ENCODE measurements at places on chromosomes 5 and 9.

GRCh38 chr5:59790776-59791475, 102.6 kb downstream of the PDE4D start:
- DNase-seq, result no peak

- no peak for DNase-seq
These were observed 541.4 kb upstream of the ZNF462 start for GRCh38 chr9:106321394-106322180.

DNA sequence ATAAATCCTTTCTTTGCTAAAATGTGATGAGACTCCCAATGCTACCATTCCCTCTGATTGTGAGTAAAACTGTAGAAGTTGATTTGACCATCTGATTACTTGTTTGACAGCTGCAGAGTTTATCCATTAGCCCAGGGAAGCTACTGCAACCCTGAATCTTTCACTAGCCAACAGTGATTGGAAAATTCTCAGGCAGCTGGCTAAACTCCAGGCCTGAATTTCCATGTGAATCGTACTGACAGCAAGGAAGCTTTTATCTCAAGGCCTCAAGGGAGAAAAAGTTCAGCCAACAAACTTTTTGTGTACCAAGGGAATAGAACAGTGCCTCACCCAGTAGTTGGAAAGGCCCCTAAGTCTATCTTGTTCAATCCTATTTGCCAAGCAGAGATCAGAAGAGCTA, 246.7 kb upstream of the TRPM3 start:
- DNase-seq, result no peak

GRCh38 chr5:44574678-44575077, 185.5 kb upstream of the FGF10 start:
- DNase-seq, result no peak

DNA sequence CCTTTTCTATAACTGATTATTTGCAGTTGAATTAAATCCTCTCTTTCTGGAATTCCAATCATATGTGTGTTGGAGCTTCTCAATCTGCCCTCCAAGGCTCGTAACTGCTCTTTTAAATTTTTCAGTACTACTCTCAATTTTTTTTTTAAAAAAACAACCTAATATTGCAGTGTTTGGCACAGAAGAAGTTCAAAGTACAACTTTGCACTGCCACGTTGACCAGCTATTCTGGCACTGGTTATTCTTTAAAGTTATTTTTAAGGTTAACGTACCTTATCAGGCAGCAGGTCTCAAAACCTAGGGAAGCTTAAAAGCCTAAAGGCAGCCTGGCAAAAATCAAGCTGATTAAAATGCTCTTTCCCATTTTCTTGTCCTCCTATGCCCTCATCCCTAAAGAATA, 120.5 kb downstream of the GHR start:
- DNase-seq, result no peak

GRCh38 chr5:39580702-39581453, 156.1 kb upstream of the DAB2 start:
- no peak for DNase-seq

DNA sequence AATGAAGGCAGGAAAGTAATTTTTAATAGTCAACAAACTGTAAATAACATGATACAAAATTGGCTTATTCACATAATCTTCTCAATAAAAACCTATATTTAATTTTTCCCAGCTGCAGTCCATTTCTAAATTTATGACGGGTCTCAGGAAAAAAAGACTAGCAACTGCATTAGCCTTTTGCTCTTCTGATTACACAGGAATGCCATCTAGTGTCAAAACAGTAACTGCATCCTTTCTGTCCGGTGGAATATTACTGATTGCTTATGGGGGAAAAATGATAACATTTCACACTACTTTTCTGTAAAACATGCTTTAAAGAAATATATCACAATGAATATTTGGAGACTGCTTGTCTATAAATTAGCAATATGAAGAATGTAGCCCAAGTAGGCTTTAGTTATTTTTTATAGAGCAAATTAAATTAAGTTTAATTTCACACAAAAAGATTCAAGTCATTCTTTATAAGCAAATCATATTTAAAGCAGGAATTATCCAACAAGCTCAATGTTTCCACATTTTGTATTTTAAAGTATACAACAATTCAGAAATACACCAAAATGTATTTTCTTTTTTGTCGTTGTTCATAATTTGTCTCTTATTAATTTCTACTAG, 534.7 kb downstream of the CDH10 start:
- DNase-seq, result no peak

DNA sequence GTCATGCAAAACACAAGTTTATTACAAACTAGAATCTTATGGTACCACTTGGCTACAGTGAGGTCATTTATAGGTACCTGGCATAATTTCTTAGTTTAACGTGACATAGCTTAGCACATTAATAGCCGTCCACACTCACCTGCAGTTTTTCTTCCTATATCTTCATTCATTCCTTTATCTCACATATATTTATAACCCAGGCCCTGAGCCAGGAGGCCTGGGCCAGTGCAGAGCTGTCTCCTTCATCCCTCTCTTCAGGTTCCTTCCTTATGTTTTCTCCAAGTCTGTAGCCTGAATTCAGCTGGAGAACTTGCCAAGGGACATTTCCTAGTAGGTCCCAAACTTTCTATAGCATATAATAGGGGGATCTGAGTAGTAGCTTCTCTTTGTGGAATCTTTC, 367.9 kb upstream of the SGCD start:
- DNase-seq, result no peak

DNA sequence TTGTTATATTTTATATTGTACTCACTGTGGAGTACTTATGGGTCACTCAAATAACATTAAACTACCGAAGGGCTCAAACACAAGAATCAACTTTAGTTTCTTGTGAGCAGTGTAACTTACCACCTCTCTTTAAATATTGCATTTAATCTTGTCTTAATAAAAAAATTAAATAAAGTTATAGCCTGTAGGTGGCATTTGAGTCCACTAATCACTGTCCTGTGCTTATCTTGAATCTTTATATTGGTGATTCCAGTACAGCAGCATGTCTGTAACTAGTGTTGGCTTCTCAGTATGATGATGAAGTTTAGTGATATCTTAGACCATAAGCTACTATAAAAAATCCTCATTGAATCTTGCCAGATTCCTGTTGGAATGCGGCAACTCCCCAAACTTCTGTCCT, 313.8 kb downstream of the FAM170A start:
- DNase-seq, result no peak

GRCh38 chr5:83745816-83746215, 25.2 kb upstream of the HAPLN1 start:
- no peak for DNase-seq

GRCh38 chr5:162227075-162227474, 159.5 kb downstream of the GABRG2 start:
- DNase-seq, result no peak

DNA sequence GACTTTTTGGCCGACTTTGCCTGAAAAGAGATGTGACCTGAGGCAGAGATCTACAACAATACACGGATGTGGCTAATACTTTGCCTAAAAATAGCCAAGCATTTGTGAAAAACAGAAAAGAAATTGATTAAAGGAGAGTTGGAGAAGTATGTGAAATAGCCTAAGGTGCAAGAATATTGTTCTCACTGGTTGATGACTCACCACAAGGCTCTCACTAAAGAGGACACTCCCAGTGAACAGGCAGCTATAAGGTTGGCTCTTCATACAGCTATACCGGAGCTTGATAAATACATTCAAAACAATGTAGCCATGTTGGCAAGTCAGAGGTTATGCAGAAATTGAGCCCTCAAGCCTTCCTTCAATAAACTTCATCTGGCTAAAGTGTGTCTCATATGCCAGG, 317.2 kb upstream of the GRAMD2B start:
- DNase-seq, result no peak

DNA sequence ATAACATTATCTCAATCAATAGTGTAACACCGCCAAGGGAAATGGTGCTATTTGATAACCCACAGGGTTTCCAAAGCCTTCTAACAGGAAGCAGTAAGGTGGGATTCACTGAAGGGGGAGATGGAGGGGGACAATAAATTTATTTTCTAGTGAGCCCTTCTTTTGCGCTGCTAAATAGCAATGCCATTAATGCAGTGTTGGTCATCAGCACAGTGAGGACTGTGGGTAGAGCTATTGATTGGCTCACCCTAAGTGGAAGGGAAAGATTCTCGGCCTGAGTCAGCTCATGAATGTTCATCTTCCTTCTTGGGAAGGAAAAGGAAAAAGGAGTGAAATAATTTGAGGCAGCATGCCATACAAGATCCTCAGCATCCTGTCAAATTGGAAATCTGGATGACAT, 25.4 kb downstream of the RGMB start:
- DNase-seq, result no peak

GRCh38 chr5:59483971-59484472, 409.5 kb downstream of the PDE4D start:
- no peak for DNase-seq
